Natural killer cell (primary cell): ENCODE measurements at places on chromosomes 2 and 18. TPM values are rescaled to one million over a fixed set of nuclear protein-coding genes. Genes with fewer than 3 reads are reported as not detected.

- no peak for DNase-seq
Observed at GRCh38 chr2:105812180-105813044, 67.7 kb downstream of the NCK2 start.

IL37 gene
- total RNA-seq = not detected

DNA sequence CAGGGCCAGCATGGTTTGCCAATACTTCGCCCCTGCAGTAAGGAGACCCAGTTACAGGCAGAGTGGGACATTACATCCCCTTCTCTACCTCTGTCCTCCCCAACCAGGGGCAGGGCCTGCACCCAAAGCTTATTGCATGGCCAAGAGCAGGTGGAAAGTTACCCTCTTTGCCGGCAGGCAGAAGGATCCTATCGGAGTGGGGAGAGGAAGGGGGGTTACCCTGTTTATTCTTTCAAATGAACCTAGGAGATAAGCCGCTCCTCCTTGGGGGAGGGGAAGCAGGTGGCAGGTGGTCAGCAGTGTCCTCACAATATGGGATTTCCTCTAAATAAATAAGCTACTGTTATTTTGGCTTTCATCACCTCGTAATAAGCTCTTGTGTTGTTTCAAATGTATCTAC, 53.9 kb downstream of the SPATS2L start:
- no peak for DNase-seq

TPO gene
- not detected for total RNA-seq

- no peak for DNase-seq
Observed at GRCh38 chr2:130846686-130847375, 10.1 kb downstream of the ARHGEF4 start.

- no peak for DNase-seq
Observed at GRCh38 chr2:11483806-11484617, 18.1 kb upstream of the E2F6 start.

GALR1 gene
- total RNA-seq = not detected

DNA sequence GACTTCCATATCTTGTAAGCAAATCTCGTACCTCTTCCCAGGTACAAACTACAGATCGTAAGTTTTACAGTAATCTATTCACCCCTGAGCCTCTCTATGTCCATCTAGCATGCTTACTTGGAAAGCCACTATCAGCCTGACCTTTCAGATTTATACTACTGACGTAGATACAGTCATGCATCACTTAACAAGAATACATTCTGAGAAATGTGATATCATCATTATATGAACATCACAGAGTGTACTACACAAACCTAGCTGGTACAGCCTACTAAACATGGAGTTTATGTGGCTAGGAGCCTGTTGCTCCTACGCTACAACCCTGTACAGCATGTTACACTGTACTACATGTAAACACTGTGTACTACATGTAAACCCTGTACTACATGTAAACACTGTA, 293.2 kb upstream of the ZNF804A start:
- DNase-seq = no peak

- no peak for DNase-seq
Observed at GRCh38 chr2:52079602-52080001, 1047.7 kb upstream of the NRXN1 start.

DNA sequence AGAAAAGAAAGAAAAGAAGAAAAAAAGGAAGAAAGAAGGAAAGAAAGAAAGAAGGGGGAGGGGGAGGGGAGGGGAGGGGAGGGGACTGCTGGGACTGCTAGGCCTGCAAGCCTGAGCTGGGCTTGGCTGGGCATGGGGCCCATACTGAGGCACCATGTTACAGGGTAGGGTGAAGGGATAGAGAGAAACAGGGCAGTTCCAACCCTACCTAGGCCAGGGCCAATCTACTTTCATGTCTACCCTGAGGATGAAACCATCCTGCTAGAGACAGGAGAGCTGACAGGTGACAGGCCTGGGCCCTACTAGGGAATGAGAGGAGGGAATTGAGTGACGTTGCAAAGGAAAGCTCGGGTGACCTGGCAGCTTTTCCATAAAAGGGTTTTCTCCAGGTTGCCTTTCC, 41.7 kb downstream of the TEX44 start:
- DNase-seq = no peak

DNA sequence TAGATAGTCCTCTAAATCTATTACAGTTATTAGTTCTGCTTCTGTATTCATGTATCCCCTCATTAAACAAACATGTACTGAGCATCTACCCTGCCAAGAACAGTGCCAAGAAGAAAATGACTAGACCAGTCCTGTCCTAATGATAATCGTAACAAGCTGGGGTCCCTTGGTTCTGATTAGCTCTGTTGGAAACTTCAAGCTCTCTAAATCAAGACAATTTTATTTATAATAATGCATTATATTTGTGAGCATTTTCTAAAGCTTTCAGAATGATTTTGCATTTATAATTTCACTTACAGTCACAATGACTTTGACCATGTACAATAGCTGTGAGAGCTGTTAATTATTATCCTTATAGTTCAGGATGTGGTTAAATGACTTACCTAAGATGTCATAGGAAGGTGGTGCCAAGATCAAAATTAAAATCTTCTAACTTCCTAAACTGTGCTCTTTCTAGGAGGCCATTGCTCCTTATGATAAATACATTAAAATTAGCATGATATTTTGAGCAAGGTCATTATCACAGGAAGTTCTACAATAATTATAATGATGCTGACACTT, 336.5 kb upstream of the SLC39A10 start:
- DNase-seq = no peak

GRCh38 chr2:205734436-205735037, 52.2 kb downstream of the NRP2 start:
- DNase-seq = no peak

DNA sequence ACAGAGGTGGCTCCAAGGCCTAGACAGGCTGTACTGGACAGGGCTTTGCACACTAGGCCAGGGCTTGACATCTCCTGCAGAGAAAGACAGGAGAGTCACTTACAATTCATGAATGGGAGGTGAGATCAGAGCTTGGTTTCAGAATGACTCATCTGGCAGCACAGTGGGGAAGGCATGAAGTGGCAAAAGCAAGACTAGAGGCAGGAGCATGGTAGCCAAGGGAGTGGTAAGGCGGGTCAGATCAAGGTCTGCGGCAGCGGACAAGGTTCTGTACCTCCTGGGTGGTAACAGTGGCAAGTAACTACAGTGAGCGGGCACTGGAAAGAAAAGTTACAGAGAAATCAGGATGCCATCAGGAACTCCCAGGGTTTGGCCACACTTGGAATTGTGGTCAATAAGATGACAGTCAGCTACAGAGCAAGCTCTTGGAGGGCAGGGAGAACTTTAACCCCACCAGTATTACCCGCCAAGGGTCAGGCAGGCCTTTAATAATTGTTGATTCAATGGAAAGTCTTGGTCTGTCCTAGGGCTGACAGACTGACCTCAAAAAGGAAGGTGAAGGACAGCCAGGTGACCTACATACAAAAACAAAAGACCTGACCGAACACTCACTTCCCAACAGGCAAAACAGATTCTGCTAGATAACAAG, 5.7 kb downstream of the MCFD2 start:
- DNase-seq = no peak

DNA sequence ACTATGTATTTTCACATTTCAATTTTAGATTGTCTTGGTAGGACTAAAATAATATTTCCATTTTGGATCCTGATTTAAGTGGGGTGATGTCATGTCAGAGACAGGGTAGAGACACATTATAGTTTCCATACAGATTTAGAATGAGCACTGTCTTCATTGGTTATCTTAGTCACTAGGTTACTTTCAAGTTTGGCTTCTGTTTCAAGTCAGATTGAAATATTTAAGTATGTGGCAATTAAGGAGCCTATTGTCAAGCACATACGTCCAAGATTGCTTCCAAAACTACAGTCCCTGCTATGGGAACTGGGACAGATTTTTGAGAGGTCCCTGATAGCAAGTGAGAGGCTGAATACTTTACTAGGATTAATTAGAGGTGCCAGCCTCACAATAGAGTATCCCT, 89.2 kb upstream of the FAM117B start:
- DNase-seq = no peak
